ENCODE measurements at places on chromosomes 16 and 17. TPM values are rescaled to one million over a fixed set of nuclear protein-coding genes. Genes with fewer than 3 reads are reported as not detected.

DNA sequence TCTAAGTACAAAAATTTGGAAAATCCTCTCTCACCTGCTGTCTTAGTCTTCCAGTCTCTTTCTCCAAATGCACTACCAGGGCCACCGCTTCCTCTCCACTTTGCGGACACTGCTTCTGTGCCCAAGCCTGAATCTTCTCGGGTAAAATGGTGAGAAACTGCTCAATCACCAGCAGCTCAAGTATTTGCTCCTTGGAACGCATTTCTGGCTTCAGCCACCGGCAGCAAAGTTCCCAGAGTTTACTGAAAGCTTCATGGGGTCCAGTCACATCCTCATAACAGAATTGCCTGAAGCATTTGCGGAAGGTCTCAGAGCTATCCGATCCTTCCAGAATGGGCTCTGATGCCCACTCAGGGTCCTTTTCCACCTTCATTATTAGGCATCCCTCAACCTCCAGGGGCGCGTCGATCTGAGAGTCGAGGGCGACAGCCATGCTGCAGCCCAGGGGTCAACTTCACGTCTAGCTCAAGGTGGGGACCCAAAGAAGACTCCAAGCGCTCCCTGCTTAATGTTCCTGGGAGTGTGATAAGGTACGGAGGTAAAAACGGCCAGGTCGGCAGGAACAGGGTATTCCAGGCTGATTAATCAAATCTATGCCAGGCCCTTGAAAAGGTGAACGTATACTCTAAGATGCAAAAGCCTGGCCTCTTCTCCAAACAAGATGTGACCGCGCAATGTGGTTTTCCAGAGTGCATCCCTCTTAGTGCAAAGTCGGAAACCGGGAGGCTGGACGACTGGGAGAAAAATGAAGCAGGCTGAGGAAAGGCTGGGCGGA is 763 bp downstream of the ZKSCAN2 start:
- no peak for DNase-seq

DNA sequence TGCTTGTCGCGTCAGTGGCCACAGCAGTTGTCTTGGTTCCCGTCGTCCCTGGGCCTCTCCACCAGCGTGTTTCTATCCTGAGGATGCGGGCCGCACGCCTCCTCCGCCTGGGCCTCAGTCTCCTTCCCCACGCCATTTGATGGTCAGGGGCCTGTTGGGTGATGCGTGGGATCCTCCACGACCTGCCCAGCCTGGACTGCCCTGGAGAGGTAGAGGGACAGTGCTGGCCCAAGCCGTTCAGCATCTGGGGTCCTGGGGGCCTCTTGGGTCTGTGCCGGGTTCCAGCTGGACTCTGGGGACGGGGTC is 20.3 kb downstream of the GSE1 start:
- no peak for DNase-seq

DNA sequence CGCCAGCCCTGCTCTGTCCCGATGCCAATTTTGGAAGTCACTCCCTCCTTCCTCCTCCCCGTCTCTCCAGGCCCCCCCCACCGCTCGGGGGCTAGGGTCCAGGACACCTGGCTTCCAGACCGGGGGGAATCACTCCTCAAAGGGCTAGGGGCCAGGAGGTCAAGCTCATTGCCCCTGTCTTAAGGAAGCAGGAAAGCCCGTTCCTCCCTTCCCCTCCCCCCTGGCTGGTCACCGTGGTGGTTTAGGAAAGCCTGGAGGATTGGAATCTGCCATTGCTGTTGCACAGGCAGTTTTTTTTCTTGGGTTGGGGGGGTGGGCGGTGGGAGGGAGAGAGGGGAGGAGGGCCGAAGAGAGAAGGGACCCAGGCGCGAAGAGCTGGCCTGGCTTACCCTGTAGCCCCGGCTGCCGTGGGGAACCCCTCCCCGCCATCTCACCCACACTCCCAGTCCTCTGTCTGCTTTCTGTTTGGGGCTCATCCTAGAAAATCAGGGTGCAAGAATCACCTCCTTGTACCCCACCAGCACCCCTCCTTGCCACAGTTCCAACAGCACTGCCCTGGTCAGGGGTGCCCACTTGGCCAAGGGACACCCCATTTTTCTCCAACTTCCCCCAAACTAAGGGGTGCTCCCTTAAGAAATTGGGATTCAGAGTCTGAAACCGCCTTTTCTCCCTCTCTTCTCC is 2.9 kb upstream of the BCL6B start:
- no peak for DNase-seq

GRCh38 chr16:78102865-78103264 is 3.4 kb downstream of the WWOX start:
- DNase-seq, result no peak

DNA sequence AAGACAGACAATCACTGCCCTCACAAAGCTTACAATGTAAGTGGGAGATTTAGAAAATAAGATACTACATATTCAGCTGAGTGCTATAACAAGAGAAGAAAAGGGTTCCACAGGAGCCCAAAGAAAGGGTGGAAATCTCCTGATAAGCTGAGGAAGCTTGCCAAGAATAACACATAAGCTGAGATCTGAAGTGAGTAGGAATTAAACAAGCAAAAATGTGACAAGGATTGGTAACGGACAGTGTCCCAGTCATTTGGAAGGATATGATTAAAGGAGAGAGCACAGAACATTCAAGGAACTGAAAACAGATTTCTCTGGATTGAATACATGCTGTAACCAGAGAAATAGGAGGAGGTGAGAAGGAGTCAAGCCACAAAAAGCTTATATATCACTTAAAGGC is 13.0 kb downstream of the CDYL2 start:
- DNase-seq, result no peak

- DNase-seq, result no peak
These were observed 4.3 kb upstream of the RANGRF start for GRCh38 chr17:8284126-8284525.

- DNase-seq, result no peak
These were observed 105.5 kb downstream of the SOX9 start for GRCh38 chr17:72226322-72226721.

DNA sequence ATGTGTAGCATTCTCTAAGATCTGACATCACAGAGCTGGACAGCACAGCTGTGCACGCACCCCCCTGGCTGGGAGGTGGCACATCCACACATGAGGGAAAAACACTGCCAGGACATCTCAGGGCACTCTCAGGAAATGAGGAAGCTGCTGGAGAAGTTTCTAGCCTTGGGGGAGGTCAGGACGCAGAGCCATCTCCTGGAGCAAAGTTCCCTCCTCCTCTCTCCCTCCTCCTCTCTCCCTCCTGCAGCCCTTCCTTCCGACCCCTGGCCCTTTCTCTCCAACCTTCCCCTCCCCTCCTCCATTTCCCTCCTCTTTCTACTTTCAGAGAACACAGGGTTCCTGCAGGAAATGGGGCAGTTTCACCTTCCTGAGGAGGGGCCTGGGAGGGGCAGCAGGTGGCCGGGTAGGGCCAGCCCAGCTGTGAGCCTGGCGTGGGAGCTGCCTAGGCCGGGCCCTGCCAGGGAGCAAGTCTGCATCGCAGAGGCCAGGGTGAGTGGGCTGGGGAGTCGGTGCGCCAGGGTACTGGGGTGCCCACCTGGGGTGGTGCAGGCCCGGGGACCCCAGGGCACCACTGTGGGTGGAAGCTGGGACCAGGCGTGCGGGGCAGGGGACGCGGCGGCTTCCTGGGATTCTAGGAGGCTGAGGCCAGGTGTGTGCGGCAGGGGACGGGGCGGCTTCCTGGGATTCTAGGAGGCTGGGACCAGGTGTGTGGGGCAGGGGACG is at the start of gene DPEP1:
DPEP1 (plus strand) TSS at position 412 of the 723 bp plus-strand sequence. CDS start 16,769 bp downstream, outside the sequence.
- DNase-seq, result no peak

GRCh38 chr16:47581114-47581513 is 120.0 kb downstream of the PHKB start:
- no peak for DNase-seq

DNA sequence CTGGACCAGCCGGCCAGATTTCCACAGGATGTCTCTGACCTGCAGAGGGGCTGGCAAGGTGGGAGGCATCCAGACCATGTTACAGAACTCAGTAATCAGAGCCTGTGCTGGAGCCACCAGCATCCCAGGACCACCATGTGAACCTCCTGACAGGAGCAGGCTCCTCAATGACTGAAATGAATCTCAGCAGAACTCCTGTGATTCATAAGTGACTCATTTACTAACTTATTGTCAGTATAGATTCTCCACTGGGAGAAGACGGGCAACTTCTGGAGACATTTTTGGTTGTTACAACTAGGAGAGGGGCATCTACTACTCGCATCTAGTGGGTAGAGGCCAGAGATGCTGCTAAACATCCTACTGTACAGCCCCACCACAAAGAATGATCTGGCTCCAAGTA is 3.1 kb upstream of the WWOX start:
- DNase-seq, result no peak

DNA sequence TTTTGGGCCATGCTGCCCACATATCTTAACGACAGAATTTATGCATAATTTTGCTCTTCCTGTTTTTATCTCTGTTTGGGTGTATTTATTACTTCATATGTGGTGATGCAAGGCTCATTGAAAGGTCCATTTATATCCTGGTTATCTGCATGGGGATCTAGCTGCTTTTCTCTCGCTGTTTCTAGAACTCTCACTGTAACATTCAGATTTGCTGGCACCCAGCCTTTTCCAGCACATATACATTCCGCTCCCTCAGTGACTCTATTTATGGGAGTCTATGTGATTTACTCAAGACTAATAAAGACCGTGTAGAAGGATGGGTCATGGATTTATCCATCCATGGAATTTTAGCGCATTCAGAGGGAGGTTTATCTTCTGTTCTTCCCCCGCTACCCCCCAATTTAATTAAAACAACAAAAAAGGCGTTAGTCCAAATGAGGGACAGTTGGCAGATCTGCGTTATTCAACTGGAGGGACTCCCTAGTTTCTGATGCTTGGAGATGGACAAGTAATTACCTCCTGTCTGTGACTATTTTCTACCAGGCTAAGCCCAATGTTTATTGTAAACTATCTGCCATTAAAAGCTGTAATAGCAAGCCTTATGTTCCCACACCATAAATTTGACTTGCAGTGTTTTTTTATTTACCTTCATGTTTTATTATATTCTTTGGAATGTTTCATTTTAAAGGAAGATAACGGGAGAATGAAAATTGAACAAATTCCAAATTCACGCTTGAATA is 19.8 kb upstream of the MARCHF10 start:
- DNase-seq, result no peak

DNA sequence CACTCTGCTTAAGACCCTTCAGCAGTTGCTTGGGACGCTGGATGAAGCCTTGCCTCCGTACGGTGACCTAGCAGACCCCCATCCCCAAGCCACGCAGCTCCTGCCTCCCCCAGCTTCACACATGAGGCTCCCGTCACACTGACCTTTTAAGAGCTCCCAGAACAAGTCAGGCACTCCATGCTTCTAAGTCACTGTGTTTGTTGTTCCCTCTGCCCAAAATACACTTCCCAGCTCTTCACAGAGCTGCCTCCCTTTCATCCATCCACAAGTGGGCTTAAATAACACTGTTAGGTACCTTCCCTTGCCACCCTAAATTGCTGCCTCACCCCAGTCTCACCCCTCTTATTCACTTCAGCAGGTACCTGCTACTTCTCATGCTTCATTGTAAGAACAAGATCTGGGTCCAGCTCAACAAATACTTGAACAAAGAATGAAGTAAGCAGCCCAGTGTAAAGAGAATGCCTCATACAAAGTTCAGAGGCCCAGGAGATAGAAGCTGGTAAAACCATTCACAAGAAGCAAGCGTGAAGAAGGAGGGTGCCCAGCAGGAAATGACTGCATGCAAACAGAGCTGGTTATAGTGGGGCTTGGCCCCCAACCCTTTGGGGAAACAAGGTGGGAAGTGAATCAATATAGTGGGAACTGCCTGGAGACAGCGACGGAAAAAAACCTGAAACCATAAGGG is 5.8 kb downstream of the ZC3H7A start:
- DNase-seq, result no peak

GRCh38 chr16:66425651-66426050 is 1.4 kb upstream of the BEAN1 start:
- no peak for DNase-seq

DNA sequence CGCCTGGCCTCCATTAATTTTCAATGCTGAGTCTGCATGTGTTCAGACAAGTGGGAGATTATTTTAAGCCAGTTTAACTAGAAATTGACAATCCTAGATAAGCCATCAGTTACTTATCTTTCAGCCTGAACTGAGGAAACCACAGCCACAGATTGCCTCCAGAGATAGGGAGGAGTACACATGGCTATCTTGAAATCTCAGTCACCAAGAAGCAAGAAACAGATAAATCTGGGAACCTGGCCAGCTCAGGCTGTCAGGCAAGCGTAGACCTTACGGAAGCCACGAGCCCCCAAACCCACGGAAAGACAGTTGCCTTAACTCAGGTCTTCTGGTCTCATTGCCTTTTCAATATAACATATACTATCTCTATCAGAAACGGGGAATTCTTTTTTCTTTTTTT is 2.0 kb upstream of the GLG1 start:
- DNase-seq, result no peak

GRCh38 chr17:17713839-17714238 is 32.6 kb downstream of the RAI1 start:
- no peak for DNase-seq

- no peak for DNase-seq
These were observed 338.2 kb downstream of the SNX29 start for GRCh38 chr16:12314653-12315185.

GRCh38 chr17:27892542-27892865 is 661 bp downstream of the LYRM9 start:
- no peak for DNase-seq

DNA sequence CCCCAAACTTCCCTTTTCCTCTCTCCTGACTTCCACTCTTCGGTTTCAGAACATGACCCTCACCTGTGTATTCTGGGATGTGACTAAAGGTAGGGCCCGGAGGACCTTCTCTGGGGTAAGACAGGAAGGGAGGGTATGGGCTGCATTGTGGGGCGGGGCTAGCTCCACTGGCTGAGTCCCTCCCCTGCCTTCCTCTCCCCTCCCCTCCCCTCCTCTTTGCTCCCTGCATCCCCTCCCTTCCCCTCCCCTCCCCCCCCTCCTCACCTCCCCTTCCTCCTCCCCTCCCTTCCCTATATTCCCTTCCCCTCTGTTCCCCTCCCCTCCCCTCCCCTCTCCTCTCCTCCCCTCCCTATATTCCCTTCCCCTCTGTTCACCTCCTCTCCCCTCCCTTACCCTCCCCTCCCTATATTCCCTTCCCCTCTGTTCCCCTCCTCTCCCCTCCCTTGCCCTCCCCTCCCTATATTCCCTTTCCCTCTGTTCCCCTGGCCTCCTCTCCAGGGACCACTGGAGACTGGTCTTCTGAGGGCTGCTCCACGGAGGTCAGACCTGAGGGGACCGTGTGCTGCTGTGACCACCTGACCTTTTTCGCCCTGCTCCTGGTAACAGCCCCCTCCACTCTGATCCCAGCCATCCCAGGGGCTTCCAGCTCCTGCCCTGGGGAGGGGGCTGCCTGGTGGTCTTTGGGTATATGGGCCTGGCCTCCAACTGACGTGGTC is 11.8 kb downstream of the ADGRG3 start:
- DNase-seq, result no peak

- DNase-seq, result no peak
These were observed 57.1 kb downstream of the BRIP1 start for GRCh38 chr17:61806081-61806828.

GRCh38 chr16:71344315-71344905 is 14.1 kb upstream of the CALB2 start:
- no peak for DNase-seq

Gene DNAI2
- not detected for total RNA-seq

Gene TBC1D3B
- 13.1 TPM for total RNA-seq

Gene GRAP
- total RNA-seq, result 1.1 TPM

Gene HOXB7
- not detected for total RNA-seq

Gene RNF43
- 1.2 TPM for total RNA-seq

Gene HSD11B2
- 7.3 TPM for total RNA-seq

Gene CCL11
- total RNA-seq, result not detected

Gene PHB1
- total RNA-seq, result 91.8 TPM
